GM23338 (cell line): ENCODE measurements at places on chromosomes 11 and 22. TPM values are rescaled to one million over a fixed set of nuclear protein-coding genes. Genes with fewer than 3 reads are reported as not detected.

Gene TEAD1
- total RNA-seq: 102 and 103 TPM in 2 replicates

GRCh38 chr22:42692239-42693054, 28.2 kb downstream of the A4GALT start:
- no peaks in the 10 kb centered on the region; the same call in 1 of the 2 replicates for H3K36me3 ChIP-seq
- no peak overlapping the region for H3K27ac ChIP-seq
- H3K27me3 ChIP-seq: no peaks in the 10 kb centered on the region

- H3K4me3 ChIP-seq: no peak overlapping the region
- H3K4me1 ChIP-seq: no peaks in the 10 kb centered on the region
- no peak overlapping the region for H3K27ac ChIP-seq
Measured at GRCh38 chr11:130729678-130730300, 186.5 kb downstream of the SNX19 start.

- H3K4me3 ChIP-seq: no peak overlapping the region
- H3K27ac ChIP-seq: no peak overlapping the region
- no peaks in the 10 kb centered on the region for H3K27me3 ChIP-seq
- H3K36me3 ChIP-seq: no peaks in the 10 kb centered on the region
- H3K4me1 ChIP-seq: peaks cover 6% of the 10 kb centered on the region; the same call in 1 of the 2 replicates
- DNase-seq: no peak
Measured at GRCh38 chr22:32527756-32528155, 53.1 kb downstream of the FBXO7 start.

- DNase-seq: no peak
- H3K27me3 ChIP-seq: no peaks in the 10 kb centered on the region
- H3K4me1 ChIP-seq: no peaks in the 10 kb centered on the region
- H3K36me3 ChIP-seq: no peaks in the 10 kb centered on the region
- no peak overlapping the region for H3K27ac ChIP-seq
- no peak overlapping the region for H3K4me3 ChIP-seq
Measured at GRCh38 chr11:124608147-124608546, 3.1 kb upstream of the PANX3 start.
